ENCODE measurements at places on chromosomes 1 and 21.

DNA sequence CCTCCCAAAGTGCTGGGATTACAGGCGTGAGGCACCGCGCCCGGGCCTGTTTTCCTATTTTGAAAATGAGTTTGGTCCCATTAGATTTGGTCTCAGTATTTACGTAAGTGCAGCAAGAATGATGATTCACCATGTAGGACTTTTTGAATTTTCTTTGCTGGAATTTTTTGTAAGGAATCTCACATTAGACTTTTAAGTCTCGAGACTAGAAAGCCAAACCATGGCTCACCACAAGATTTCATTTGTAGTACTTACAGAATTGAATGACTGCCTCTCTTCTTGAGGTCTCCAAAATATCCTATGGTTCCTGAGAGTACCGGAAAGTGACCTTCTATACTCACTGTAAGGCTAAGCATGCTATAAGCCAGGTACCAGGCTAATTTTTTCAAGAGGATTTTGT lies 325 bp downstream of the OR14A2 start:
- no peak for DNase-seq

GRCh38 chr1:172761581-172762486 lies 102.9 kb downstream of the FASLG start:
- no peak for DNase-seq

DNA sequence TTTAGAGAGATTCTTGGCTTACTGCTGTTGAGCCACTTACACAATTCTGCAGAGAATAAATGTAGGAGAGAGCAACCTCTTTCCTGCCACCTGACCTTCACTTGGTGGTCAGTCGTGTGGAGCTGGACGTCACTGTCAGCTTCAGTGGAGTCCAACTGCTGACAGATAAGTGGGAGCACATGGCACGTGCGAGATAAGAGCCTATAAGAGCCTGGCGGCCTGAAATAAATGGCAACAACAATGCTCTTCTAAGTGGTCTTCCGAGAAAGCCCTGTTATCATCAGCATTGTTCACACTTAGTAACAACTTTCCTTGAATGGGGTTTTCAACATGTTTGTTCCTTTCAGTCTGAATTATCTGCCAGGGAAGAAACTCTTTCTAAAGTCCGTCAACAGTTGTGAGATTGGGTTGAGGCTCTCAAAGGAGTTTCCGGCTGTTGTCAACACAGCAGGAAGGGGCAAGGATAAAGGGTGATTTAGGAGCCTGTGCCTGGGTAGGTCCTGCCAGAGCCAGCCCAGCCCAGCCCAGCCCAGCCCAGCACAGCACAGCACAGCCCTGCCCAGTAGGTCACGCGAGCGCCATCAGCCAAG lies 57.2 kb upstream of the RUNX1 start:
- no peak for DNase-seq

- DNase-seq = no peak
Observed at GRCh38 chr1:150322310-150322709, 977 bp downstream of the PRPF3 start.

- peak; percentile 92 for DNase-seq
Observed at GRCh38 chr1:77683160-77684148, 996 bp upstream of the ZZZ3 start.

DNA sequence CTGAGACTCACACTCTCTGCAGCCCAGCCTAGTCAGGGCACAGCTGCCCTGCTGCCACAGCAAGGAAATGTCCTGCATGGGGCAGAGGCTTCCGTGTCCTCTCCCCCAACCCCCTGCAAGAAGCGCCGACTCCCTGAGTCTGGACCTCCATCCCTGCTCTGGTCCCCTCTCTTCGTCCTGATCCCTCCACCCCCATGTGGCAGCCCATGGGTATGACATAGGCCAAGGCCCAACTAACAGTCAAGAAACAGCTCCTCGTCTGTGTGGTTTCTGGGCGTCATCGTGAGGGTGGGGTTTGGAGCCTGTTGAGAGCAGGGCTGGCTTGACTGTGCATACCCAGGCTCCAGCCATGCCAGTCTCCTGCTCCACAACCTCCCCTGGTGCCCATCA lies 19.5 kb downstream of the FAAH start:
- no peak for DNase-seq

GRCh38 chr1:115874904-115875303 lies 34.0 kb upstream of the NHLH2 start:
- DNase-seq = no peak

GRCh38 chr1:201513498-201514243 lies 6.7 kb upstream of the CSRP1 start:
- no peak for DNase-seq

DNA sequence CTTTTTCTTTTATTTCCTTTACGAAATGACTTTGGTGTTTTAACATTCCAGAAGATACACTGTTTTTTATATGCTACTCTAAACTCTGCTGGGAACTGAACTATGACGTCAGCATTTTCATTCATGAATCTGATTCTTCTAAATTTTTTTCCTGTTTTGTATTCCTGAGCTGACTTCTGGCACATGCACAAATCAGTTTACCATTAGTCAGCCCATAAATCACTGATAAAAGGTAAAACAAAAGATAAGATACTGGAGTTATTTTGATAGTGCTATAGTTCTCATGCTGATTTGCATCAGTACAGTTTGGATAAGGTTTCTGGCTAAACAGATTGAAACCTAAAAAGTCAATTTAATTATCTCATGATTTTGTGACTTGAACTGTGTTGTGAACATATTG lies 10.4 kb downstream of the CAMTA1 start:
- DNase-seq = no peak

DNA sequence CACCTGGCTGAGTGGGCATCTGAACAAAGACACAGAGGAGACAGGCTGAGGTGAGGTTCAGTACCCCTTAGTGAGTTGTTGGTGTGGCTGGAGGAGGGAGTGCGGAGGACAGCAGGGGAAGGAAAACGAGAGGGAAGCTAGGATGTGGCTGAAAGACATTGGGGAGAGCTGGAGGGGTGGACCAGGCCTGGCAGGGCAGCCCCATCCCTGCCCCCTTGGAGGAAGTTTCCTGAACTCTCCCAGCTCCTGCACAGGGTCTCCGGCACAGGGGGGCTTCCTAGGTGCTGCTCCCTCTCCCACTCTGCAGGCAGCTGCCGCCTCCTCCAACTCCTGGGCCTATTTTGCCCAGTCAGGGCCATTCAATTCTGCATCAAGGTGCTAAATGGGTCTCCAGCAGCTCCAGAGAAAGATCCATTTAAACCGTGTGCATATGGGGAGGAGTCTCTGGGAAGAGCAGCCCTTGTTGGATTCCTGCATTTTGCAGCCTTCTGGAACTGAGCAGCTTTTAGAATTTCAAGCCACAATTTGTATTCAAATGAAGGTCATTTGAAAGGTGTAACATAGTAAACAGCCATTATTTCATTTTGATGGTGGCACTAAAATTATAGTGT lies 193.9 kb downstream of the CAMTA1 start:
- DNase-seq = no peak

DNA sequence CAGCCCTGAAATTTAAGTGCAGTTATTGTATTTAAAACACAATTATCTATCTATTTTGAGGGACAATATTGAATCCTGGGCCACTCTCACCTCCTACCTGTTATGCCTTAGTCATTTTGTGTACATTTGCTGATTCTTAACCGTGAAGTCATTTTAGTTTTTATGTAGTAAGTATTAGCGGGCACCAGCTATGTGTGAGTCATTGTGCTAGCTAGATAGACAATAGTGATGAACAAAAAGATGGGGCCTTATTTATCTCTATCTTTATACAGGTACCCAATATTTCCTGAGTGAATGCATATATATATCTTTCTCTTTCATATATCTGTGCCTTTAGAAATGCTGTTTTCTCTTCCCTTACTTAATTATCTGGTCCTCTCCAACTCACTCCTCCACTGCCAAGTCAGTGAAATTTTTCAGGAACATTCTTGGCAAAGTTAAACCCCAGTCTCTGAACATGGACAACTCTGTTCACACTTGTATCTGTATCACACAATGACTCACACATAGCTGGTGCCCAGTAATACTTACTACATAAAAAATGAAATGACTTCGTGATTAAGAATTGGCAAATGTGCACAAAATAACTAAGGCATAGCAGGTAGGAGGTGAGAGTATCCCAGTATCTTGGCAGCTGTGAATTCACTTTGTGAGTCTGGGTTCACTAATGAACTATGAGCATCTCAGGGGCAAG lies 166.0 kb upstream of the C8B start:
- no peak for DNase-seq

GRCh38 chr1:177780096-177780700 lies 189.7 kb downstream of the SEC16B start:
- DNase-seq = peak; percentile 49

GRCh38 chr1:230176871-230177411 lies 109.9 kb downstream of the GALNT2 start:
- no peak for DNase-seq

- no peak for DNase-seq
Observed at GRCh38 chr1:198667186-198667585, 28.3 kb downstream of the PTPRC start.

DNA sequence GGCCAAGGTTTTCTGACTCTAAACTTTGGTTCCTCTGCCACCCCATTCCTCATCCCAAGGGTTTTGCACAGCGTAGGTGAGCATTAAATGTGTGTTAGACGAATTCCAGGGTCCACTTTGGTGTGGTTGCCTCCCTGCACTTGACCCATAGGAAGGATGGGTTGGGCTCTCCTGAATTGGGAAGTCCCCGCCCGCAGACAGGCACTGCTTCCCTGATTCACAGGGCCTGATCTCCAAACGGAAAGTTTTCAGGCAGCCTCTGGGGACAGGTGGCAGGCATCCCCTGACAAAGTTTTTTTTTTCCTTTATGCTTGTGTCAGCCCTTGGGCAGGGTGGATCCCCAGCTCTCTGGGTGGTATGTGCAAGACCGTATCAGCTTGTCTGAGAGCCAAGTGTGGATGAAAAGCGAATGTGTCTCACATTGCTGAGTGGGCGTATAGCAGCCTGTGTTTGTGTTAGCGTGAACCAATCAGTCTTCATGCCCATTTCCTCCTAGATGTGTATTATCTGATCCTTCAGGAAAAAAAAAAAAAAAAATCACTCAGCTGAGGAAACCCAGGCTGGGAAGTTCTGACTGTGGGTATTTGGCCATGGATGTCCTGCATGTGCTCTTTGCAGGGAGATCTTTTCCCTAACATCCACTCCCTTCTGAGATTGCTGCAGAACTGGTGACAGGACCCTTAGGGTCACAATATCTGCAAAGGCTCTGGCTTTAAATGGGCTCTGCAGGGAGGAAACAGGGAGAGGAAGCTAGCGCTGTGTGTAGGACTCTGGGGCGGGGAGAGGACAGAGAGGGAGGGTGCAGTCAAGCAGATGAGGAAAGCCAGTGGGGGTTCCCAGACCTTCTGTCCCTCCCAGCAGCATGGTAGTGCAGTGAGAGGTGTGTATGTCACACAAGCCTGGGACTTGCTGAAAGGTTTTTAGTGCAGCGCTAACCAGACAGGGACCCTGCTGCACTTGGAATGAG lies 42.2 kb upstream of the TRABD2B start:
- DNase-seq = peak; percentile 80

DNA sequence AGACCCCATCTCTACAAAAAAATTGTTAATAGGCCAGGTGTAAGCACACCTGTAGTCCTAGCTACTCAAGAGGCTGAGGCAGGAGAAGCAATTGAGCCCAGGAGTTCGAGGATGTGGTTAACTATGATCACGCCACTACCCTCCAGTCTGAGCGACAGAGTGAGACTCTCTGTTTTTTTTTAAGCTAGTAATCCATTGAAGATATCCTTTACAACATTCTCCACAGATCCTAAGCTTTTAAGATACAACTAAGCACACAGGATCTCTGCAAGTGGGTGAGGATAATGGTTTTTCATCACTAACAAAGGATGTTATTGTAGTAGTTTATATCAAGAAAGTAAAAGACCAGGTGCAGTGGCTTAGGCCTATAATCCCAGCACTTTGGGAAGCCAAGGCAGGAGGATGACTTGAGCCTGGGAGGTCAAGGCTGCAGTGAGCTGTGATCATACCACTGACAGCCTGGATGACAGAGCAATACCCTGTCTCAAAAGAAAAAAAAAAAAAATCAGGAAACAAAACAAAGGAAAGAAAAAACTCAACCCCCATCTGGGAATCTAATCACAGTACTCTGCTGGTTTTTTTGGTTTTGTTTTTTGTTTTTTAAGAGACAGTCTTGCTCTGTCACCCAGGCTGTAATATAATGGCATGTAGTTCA lies 166.1 kb downstream of the RERE start:
- no peak for DNase-seq

DNA sequence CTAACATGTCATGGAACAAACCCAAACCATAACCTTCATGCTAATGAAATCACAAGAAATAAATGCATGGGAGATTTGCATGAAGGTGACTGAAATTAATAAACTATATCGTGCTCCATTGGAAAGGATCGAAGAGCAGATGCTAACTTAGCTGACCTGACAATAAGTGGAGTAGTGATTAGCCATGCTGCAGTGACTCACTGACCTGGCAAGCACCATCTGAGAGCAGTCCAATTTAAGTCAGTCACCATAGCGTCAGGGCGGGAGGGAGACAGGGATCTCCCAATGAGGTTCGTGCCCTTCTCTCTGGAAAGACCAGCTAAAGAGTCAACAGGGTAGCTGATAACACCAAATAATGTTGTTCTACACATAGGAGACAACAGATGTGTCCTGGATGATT lies 21.5 kb downstream of the OLIG2 start:
- DNase-seq = no peak

- peak; percentile 93 for DNase-seq
Observed at GRCh38 chr1:91846007-91846638, 39.8 kb downstream of the TGFBR3 start.

GRCh38 chr1:21804536-21804935 lies 7.5 kb upstream of the LDLRAD2 start:
- DNase-seq = no peak

DNA sequence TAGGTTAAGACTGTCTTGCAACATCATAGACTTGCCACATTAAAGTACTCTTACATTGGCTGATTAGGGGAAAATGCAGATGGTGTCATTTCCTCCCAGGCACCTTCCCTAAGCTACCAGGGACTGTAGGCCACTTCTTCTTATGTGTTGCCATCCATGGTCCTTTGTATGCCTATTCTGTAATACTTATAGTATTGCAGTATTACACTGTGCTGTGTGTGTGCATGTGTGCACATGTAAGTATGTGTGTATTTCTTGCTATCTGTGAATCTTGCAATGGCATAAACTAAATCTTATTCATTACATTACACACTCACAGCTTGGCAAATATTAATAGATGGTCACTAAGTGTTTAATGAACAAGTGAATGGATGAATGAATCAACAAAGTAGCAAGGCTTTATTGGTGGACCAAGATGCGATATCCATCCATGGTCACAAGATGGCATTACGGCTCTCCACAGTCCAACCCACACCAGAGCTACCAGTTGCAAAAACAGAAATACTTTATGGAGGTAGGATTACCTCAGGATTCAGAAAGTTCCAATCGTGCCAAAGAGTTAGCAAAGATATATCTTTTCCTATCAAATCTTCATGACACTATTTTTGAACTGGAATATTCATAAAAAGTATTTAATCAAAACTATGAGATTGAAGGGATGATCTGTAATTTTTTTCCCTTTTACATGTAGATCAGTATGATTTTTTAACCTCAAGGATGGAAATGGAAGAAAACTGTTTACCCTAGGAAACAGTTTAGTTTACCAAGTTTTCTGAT lies 160.2 kb downstream of the DENND1B start:
- peak; percentile 38 for DNase-seq
